ENCODE measurements at places on chromosomes 16 and 17. TPM values are rescaled to one million over a fixed set of nuclear protein-coding genes. Genes with fewer than 3 reads are reported as not detected.

GRCh38 chr16:53841884-53842283 lies 137.9 kb downstream of the FTO start:
- DNase-seq: no peak

DNA sequence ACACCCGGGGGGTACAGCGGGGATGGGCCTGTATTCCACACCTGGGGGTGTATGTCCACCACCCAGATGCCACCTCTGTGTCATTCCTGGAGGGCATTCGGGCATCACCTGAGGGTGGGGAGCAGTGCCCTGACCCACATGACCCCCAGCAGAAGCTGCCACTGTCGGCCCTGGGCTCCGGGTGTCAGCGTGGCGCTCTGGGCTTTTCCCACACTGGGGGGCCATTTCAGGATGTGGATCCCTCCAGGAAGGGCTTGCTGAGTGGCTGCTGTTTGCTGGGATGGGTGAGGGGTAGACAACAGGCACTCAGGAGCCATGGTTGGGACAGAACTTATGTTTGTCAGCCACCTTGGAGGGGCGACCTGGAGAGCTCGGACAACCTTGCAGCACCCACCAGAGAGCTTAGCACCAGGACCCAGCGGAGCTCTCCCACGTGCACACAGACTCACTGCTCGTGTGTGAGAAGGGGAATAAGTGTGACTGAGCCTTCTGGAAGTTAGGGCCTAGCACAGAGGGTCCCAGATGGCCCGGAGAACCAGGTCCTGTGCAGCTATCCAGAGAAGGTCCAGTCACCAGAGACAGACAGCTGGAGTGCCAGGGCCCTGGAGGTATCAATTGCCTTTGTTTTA lies 102.7 kb downstream of the METRNL start:
- no peak for DNase-seq

- no peak for DNase-seq
Observed at GRCh38 chr16:17204644-17205043, 266.1 kb downstream of the XYLT1 start.

- no peak for DNase-seq
Observed at GRCh38 chr17:77426676-77427386, 286.1 kb downstream of the SEC14L1 start.

GRCh38 chr17:63452962-63453551 lies 7.0 kb upstream of the CYB561 start:
- no peak for DNase-seq

GRCh38 chr16:88857728-88858339 lies 907 bp downstream of the TRAPPC2L start:
- DNase-seq: peak; percentile 64

DNA sequence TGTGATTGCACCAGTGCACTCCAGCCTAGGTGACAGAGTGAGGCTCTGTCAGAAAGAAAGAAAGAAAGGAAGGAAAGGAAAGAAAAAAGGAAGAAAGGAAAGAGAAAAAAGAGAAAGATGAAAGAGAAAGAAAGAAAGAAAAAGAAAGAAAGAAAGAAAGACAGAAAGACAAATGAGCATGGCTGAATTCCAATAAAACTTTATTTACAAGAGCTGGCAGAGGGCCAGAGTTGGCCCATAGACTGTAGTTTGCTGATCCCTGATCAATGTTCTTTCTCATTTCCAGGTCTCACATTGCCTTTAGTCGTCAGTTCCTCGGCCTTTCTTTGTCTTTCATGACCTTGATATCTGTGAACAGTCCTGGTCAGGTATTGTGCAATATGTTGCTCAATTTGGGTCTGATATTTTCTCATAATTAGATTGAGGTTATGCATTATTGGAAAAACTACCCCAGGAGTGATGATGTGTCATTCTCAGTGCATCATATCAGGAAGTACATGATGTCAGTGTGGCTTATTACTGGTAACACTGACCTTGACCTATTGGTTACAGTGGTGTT lies 68.5 kb upstream of the MED9 start:
- no peak for DNase-seq

DNA sequence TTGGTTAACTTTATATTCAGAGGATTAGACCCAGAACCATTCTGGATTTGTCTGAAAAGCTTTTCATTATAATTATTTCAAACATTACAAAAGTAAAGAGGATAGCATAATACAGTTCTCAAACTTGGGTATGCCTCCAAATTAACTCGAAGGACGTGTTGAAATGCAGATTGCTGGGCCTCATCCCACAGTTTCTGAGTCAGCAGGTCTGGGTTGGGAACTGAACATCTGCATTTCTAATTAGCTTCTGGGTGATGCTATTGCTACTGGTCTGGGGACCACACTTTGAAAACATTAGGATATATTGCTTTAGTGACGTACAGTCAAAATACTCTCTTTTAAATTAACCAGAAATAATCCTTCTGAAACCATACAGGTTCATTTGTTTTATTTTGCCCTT lies 10.0 kb downstream of the TPPP3 start:
- DNase-seq: no peak

GRCh38 chr17:34254146-34254545 lies 939 bp upstream of the CCL2 start:
- DNase-seq: no peak

DNA sequence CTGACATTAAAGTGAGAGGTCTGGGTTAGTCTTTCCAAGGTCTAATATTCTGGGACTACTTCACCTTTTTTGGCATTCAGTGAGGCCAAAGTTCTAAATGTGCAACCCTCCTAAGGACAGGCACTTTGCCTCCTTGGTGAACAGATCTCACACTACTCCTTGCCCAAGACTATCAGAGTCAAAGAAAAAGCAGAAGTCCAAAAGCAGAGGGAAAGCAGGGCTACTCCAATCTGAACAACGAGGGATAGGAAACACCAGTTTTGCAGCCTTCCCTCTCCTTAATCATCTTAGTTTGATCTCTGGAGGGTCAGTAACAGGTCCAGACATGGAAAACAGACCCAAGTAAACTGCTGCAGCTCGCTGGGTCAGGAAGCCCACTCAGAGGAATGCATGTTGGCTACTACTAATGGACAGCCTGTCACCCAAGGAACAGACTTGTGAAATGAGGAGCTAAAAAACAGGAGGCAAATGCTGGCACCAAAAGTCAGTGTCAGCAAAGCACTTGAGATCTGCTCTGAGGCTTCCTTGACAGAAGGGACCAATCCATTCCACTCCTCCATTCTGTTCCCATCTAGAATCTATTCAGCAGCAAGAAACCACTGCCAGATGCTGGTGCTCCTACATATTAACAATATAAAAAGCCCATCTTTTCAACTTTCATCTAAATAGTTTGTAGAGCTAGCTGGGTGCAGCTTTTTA lies 29.9 kb downstream of the DCUN1D3 start:
- DNase-seq: no peak

DNA sequence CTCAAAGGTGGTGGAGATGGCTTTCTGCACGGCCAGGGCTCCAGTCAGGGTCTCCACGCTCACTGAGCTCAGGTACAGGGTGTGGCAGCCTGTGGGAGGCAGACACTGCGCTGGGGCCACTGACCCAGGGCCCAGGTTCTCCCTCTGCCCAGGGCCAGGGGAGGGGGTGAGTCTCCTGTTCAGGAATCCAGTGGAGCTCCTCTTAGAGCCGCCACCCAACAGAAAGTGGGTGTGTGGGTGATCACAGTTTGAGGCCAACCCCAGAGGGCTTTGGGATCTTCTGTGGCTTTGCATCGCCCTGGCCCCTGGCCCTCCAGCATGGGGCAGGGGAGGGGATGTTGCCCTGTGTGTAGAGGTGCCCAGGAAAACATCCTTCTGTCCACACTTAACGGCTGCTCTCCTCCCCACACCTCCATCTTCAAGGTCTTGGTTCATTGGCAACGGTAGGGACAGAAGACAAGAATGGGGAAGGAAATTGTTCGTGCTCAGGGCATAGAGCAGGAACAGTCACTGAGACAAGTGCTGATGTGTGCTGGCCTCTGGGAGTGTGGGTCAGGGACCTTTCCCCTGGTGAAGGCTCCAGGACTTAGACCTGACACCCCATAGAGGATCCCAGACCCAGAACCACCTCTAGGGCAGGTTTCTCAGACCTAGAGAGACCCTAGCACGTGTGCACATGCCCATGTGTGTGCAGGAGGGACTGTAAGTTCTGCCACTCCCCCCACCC lies 21.5 kb downstream of the TNS4 start:
- no peak for DNase-seq

DNA sequence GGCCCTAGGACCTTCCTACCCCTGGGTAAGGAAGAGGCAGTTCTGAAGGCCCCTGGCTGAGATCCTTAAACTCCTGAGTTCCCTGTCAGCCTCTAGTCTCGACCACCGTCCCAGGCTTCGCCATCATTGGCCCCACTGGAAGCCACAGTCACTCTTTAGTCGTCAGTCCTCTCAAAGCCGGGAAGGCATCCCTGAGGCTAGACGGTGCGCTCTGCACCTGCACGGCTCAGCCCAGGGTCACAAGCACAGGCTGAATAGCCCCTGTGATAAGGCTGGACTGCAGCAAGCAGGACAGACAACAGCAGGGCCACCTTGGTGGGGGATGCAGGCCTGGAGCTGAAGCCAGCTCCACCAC lies 3.3 kb upstream of the HEXIM1 start:
- no peak for DNase-seq

- DNase-seq: no peak
Observed at GRCh38 chr16:17129971-17130370, 340.8 kb downstream of the XYLT1 start.

- peak; percentile 73 for DNase-seq
Observed at GRCh38 chr17:74457146-74457819, 9.2 kb upstream of the CD300A start.

GRCh38 chr17:48255759-48256158 lies 148.2 kb downstream of the SNX11 start:
- no peak for DNase-seq

- DNase-seq: no peak
Observed at GRCh38 chr17:49258394-49258793, 27.8 kb upstream of the PHOSPHO1 start.

DNA sequence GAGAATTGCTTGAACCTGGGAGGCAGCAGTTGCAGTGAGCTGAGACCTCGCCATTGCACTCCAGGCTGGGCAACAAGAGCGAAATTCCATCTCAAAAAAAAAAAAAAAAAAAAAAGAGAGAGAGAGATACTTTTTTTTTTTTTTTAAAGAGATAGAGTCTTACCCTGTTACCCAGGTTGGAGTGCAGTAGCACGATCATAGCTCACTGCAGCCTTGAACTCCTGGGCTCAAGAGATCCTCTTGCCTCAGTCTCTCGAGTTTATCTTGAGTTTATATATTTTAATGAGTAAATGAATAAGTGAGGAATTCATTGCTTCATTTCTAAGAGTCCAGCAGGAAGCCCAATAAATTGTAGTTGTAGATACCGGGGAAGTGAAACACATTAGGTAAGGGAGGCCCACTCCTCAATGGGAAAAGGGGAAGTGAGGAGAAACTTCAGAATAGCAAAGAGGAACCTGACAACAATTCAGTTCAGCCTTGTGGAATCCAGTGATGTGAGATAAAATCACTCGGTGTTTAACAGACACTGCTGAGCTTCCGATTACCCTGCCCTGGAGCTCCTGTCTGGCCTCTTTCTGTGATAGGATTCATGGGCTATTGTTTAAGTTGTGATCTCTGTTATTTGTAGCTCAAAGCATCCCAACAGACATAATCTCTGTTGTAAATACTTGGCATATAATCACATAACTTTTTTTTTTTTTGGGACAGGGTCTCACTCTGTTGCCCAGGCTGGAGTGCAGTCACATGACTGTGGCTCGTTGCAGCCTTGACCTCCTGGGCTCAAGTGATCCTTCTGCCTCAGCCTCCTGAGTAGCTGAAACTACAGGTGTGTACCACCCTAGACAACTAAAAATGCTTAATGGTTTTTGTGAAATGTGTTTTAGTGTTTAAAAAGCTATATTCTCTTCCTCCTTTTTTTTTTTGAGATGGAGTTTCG lies 15.8 kb upstream of the ITGAM start:
- DNase-seq: no peak

GRCh38 chr17:13484020-13484419 lies 117.7 kb downstream of the HS3ST3A1 start:
- no peak for DNase-seq

- no peak for DNase-seq
Observed at GRCh38 chr17:732902-733720, 715 bp downstream of the TLCD3A start.

GRCh38 chr17:66779237-66779606 lies 55.7 kb upstream of the CACNG5 start:
- no peak for DNase-seq

GRCh38 chr16:31133046-31133501 lies 2.5 kb downstream of the PRSS8 start:
- DNase-seq: no peak

- no peak for DNase-seq
Observed at GRCh38 chr17:62653826-62654761, 26.6 kb downstream of the MRC2 start.

DNA sequence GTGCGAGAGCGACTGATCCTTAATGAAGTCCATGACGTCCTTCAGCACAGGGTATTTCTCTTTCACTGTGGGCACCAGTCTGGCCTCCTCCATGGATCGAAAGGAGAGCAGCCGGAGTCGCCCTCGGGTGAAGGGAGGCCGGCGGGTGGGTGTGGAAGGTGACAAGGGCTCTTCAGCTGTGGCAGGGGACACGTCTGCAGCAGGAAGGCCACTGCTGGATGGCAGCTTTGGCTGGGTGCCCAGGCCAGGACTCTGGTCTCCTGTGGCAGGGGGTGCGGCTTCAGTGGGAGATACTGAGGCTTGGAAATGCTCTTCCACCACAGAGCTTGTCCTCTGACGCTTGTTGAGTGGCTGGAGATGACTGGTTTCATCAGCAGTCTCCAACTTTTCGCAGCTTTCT lies 78.5 kb downstream of the ZZEF1 start:
- DNase-seq: no peak

DNA sequence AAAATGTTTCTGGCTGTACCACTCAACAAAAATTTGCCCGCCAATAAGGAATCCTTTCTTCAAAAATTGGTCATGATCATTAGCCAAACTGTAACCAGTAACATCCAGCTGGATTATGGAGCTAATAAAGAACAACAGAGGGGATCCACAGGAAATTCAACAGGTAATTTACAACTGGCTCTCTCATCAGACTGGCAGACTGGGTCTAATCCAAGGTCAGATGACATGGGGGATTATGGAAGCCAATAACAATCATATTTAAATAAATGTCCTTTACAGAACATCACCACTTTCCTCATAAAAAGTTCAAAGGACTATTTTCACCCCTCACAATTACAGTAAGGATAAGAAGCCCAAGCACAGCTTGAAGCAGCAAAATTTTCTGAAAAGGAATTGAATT lies 66.4 kb downstream of the KANSL1 start:
- no peak for DNase-seq

The CACNG4 gene
- total RNA-seq: 8.7 TPM

The ST6GALNAC2 gene
- 1.2 TPM for total RNA-seq

The VTN gene
- 139 TPM for total RNA-seq

The CCL8 gene
- not detected for total RNA-seq

The PRR15L gene
- 36.1 TPM for total RNA-seq

The HOXB5 gene
- 2.1 TPM for total RNA-seq

The TBX2 gene
- 3.6 TPM for total RNA-seq

The CTRB1 gene
- not detected for total RNA-seq

The NPB gene
- total RNA-seq: 0.78 TPM

Data from progenitor cell of endocrine pancreas (in vitro differentiated cells).